Esophagus muscularis mucosa (tissue), 4 donors: ENCODE measurements at places on chromosomes 7 and 10. TPM values are rescaled to one million over a fixed set of nuclear protein-coding genes. Genes with fewer than 3 reads are reported as not detected.
A peak's percentile ranks its signal among the peaks of the same experiment; 100 is the strongest.

GRCh38 chr7:130996833-130997231 lies 262.8 kb upstream of the KLF14 start:
- H3K27me3 ChIP-seq: no peaks in the 10 kb centered on the region
- peak; percentile 70 for DNase-seq
- H3K27ac ChIP-seq: peak overlapping the region; percentile 78
- H3K4me3 ChIP-seq: no peak overlapping the region
- peaks cover 19% of the 10 kb centered on the region for H3K36me3 ChIP-seq

DNA sequence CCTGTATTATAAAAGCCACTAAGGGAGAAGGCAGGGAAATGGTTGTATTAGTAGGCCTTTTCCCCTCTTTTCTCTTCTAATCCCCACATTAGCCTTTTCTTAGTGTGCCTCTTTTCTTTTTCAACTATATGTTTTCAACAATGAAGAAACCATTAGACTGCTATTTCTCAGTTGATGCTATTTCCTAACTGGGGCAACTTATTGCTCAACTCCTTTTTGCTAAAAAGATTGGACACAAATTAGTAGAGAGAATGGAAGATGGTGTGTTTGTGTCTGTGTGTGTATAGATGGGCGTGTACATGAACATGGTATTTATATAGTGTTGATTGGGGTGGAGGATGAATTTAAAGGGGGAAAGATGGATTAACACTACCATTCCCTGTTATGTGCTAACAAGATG lies 28.4 kb downstream of the TBC1D12 start:
- no peaks in the 10 kb centered on the region for H3K36me3 ChIP-seq
- no peak overlapping the region for H3K4me3 ChIP-seq
- H3K4me1 ChIP-seq: peaks cover 16% of the 10 kb centered on the region
- no peak overlapping the region for H3K27ac ChIP-seq
- DNase-seq: no peak

Gene TRIM74
- not detected for total RNA-seq

- DNase-seq: no peak
- no peaks in the 10 kb centered on the region for H3K36me3 ChIP-seq
- no peak overlapping the region for H3K4me3 ChIP-seq
These were observed 154.0 kb upstream of the C7orf33 start for GRCh38 chr7:148436571-148436970.

- no peak overlapping the region for H3K27ac ChIP-seq
- H3K36me3 ChIP-seq: peaks cover 17% of the 10 kb centered on the region
- H3K4me3 ChIP-seq: no peak overlapping the region
- H3K4me1 ChIP-seq: peaks cover 32% of the 10 kb centered on the region
- no peak for DNase-seq
- H3K27me3 ChIP-seq: no peaks in the 10 kb centered on the region
These were observed 64.5 kb upstream of the PLA2G12B start for GRCh38 chr10:73019100-73019499.

GRCh38 chr10:85061401-85061800 lies 733.0 kb downstream of the CCSER2 start:
- no peak overlapping the region for H3K4me3 ChIP-seq
- no peak for DNase-seq
- H3K27me3 ChIP-seq: no peaks in the 10 kb centered on the region
- no peaks in the 10 kb centered on the region for H3K36me3 ChIP-seq

DNA sequence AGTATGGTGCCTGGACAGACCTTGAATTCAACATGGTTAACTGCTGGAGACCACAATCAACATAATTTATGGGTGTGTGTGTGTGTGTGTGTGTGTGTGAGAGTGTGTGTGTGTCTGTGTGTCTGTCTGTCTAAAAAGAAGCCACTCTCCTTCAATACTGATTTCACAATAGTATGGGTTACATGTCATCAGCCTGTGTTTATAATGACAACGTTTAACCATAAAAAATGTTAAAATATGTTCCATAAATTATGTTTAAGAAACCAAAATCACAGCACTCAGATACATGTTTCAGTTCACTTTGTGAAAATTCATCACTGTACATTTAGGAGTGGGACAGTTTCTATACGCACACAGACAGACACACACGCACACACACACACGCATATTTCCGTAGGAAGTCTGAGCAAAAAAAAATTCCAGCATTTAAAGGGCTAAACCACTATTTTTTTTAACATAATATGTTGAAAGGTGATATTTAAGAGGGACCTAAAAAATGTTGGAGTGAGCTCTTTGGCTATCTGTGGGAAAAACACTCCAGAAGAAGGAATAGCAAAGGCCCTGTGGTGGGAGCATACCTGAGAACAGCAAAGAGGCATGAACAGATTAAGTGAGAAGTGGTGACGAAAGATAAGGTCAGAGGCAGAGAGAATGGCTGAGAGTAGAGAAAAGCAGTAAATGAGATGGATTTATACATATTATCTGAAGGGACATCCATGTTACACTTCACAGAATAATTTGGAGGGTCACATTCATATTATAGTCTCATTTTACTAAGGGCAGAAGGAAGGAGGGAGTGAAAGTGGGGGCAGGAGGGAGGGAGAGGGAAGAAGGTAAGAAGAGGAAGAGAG lies 10.9 kb downstream of the PDZD8 start:
- H3K27ac ChIP-seq: no peak overlapping the region
- DNase-seq: no peak
- H3K27me3 ChIP-seq: no peaks in the 10 kb centered on the region
- H3K4me3 ChIP-seq: no peak overlapping the region

Gene TRPV5
- total RNA-seq: 0.17 TPM

Gene ANKRD61
- total RNA-seq: not detected

GRCh38 chr7:4713183-4713784 lies 31.2 kb downstream of the FOXK1 start:
- peaks cover 48% of the 10 kb centered on the region for H3K4me1 ChIP-seq
- no peaks in the 10 kb centered on the region for H3K36me3 ChIP-seq
- H3K27me3 ChIP-seq: no peaks in the 10 kb centered on the region
- no peak for DNase-seq
- peak overlapping the region; percentile 5 for H3K27ac ChIP-seq

DNA sequence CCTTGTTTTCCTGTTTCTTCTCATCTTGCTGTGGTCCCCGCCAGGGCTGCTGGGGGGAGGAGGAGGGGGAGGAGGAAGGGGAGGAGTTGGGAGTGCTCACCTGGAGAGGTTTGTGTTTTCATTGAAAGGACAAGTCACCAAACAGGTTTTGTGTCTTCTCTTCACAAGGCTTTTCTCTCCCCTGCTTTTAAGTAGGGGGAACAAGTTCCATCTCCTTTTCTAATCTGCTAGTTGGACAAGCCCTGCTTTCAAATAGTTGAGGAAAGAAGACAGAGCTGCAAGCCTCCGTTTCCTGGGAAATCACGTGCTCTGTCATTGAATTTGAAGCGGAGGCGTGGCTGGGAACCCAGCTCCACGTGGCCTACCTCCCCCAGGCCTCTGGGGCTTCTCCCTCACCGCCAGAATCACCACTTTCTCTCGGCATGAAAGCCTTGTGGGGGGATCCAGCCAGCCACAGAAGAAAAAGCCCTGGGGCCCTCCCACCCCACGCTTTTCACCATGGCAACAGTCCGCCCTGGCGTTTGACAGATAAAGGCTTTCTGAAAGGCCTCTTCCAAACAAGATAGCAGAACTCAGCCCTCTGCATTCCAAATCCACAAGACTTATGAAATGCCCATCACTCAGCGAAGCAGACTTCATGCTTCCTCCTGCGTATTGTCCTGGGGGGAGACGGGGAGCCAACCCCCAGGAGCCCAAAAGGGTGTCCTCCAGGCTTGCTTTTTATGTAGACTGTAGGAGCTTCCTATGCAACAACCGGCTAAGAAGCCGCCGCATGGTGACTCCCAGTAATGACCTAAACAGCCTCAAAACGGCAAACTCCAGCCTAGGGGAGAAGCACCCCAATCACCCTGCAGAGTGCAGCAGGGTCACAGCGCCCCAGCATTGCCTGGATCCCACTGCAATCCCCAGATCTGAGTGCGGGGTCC lies 51.7 kb downstream of the PROSER2 start:
- H3K4me1 ChIP-seq: peaks cover 29% of the 10 kb centered on the region
- H3K27me3 ChIP-seq: no peaks in the 10 kb centered on the region
- no peak overlapping the region for H3K4me3 ChIP-seq
- H3K27ac ChIP-seq: no peak overlapping the region
- DNase-seq: no peak

DNA sequence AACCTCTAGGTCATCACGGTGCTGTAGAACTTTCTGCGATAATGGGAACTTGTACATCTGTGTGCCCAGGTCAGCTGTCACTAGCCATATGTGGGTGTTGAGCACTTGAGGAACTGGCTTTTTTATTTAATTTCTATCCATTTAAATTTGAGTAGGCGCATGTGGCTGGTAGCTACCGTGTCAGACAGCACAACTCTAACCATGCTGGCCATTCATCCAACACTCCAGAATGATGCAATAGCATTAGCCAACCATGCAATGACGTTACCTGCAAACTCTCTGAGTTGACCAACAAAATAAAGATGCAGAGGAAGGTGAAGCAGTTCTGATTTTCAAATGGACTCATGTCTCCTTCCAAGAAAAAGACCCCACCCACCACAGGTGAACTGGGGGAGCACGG lies 24.4 kb upstream of the CHST15 start:
- H3K36me3 ChIP-seq: no peaks in the 10 kb centered on the region
- no peak overlapping the region for H3K4me3 ChIP-seq
- H3K4me1 ChIP-seq: peaks cover 15% of the 10 kb centered on the region
- no peaks in the 10 kb centered on the region for H3K27me3 ChIP-seq

- H3K36me3 ChIP-seq: no peaks in the 10 kb centered on the region
- no peak overlapping the region for H3K27ac ChIP-seq
- no peak for DNase-seq
- H3K4me1 ChIP-seq: no peaks in the 10 kb centered on the region
These were observed 62.6 kb downstream of the IKZF1 start for GRCh38 chr7:50367100-50367499.

DNA sequence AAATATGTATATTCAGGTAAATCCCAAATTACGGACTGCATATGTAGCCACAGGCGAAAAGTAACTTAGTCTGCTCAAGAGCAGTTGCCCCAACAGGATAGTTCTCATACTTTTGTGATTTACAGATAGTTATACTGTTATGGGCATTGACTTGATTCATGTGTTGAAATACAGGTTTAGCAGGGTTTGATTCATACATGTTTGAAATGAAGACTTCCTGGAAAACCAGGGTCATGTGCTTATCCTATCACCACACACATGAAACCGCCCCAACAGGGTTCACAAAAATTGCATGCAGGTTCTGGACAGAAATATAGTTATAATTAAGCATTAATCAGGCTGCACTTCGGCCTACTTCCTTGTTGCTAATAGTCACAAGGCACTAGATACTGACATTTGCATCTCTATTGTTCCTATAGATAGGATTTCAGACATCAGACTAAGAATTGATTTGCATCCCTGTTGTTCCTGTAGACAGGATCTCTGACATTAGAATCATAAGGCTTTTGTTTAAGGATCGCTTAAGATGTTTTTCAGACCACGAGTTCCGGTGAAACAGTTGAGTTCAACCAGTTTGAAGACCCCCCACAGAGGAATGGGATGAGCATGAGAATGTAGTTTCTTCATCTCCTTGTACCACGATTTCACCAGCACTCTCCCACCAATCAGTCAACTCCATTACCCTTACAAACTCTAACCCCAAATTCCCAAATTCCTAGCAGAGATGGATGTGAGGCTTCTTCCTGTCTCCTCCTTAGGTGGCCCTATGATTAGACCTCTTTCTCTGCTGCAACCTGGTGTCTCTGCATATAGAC lies 2.0 kb upstream of the ZNF398 start:
- no peaks in the 10 kb centered on the region for H3K36me3 ChIP-seq
- H3K4me1 ChIP-seq: peaks cover 10% of the 10 kb centered on the region
- no peak overlapping the region for H3K27ac ChIP-seq
- no peak overlapping the region for H3K4me3 ChIP-seq
- no peak for DNase-seq

- no peaks in the 10 kb centered on the region for H3K27me3 ChIP-seq
- DNase-seq: no peak
- peaks cover 10% of the 10 kb centered on the region for H3K4me1 ChIP-seq
- no peak overlapping the region for H3K27ac ChIP-seq
- no peaks in the 10 kb centered on the region for H3K36me3 ChIP-seq
These were observed 42.8 kb downstream of the SPOCK2 start for GRCh38 chr10:72045586-72045985.

Gene PHKG1
- 0.50 TPM for total RNA-seq

Gene LEP
- not detected for total RNA-seq

DNA sequence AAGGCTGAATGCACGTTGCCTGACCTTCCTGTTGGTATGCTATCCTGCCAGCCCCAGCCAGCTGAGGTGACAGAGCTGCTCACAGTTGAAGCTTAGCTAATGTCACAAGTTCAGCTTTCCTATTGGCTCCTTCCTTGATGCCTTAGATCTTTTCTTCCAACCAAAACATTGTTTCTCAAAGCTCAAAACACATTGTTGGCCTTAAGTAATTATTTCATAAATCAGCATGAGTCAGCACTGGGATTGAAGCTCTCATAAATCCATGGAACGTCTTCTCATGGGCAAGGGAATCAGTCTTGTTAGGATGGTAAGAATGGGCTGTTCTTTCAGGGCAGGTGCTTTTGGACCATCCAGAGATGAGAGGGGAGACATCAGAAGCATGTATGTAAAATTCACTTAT lies 128.1 kb upstream of the SAMD8 start:
- H3K4me1 ChIP-seq: peaks cover 37% of the 10 kb centered on the region
- H3K36me3 ChIP-seq: peaks cover 26% of the 10 kb centered on the region
- no peaks in the 10 kb centered on the region for H3K27me3 ChIP-seq
- no peak overlapping the region for H3K4me3 ChIP-seq
- no peak for DNase-seq
- no peak overlapping the region for H3K27ac ChIP-seq

DNA sequence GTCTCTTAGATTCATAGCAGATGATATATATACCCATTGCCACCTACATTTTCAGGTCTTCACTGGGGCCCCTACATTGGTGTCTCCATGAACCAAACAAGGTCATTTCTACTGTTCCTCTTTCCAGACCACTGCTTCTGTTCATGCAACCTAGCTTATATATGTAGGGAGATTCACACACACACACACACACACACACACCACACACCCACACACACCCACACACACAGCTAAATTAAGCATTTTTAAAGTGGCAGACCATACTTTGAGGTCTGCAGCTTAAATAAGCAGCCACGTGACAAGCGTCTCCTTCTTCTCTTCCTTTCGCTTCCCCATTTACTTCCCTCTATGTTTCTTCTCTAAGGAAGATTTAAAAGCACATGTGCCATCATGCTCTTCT lies 70.0 kb upstream of the CC2D2B start:
- no peak overlapping the region for H3K4me3 ChIP-seq
- H3K27me3 ChIP-seq: no peaks in the 10 kb centered on the region
- DNase-seq: no peak
- H3K36me3 ChIP-seq: no peaks in the 10 kb centered on the region
- peaks cover 51% of the 10 kb centered on the region for H3K4me1 ChIP-seq

DNA sequence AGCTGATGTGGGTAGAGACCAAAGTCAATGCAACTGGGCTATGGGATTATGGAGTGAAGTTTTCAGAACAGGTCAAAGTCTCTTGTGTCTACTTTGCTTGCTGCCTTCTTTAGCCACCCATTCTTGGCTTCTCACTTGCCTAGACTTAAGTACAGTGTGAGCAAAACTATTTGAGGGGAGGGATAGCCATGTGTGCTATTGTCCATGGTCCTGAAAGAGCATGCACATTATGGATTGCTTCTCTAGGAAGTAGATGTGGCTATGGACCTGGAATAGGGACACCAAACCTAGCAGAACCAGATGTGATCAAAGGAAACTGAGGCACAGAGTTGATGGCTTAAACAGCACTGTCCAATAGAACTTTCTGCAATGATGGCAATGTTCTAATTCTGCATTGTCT lies 81.9 kb upstream of the ZNF800 start:
- H3K36me3 ChIP-seq: no peaks in the 10 kb centered on the region
- no peak for DNase-seq
- no peak overlapping the region for H3K4me3 ChIP-seq
- no peaks in the 10 kb centered on the region for H3K27me3 ChIP-seq

Gene ZNF503
- total RNA-seq: 74.2 TPM
